Daoy (cell line): ENCODE measurements at places on chromosomes 1 and 21. TPM values are rescaled to one million over a fixed set of nuclear protein-coding genes. Genes with fewer than 3 reads are reported as not detected.

The SPAG17 gene
- not detected in 2 replicates for total RNA-seq

The INTS3 gene
- 31.0 and 34.6 TPM in 2 replicates for total RNA-seq

The NOS1AP gene
- total RNA-seq, result 0.06 TPM in 1 of 2 replicates, not detected in the other

The TFF2 gene
- not detected in 2 replicates for total RNA-seq

The AVPR1B gene
- total RNA-seq, result not detected in 2 replicates

The ZYG11A gene
- total RNA-seq, result 2.5 and 3.0 TPM in 2 replicates

DNA sequence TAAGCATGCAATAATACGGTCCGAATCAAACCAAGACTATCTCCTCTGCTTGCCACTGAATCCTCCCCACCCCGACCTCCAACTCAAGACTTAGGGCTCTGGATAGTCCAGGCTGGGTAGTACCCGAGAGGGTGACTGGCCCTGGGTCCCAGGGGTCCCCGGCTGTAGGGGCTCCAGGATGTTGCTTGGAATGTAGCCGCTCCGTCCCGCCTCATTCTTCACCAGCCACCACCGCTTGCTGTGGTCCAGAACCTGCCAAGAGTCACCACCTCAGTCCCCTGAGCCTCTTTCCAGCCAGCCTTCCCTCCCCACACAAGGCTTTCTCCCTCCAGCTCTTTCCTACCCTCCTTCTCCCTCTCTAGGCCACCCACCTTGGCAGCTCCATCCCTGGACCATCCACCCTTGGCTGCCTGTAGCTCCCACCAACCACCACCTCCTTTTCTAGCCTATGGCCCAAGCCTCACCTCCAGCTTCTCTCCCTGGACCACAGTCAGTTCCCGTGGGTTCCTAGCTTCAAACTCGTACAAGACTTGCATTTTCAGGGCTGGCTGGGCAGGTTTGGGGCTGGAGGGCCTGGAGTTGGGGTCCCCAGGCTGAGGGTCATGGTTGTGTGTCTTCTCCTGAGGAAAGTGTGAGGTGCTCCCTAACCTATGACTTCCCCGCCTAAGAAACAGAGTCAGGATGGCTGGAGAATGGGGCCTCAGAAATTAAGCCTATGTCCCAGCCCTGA is 10.9 kb upstream of the GSTM3 start:
- no peak for DNase-seq

- no peak for DNase-seq
These were observed 239.8 kb downstream of the ZNF648 start for GRCh38 chr1:181821701-181822100.

- peak; percentile 96 for DNase-seq
These were observed 85.7 kb downstream of the BRINP2 start for GRCh38 chr1:177256153-177257075.

- DNase-seq, result no peak
These were observed 17.9 kb downstream of the KRTAP10-1 start for GRCh38 chr21:44521928-44522752.

- peak; percentile 65 for DNase-seq
These were observed 506 bp downstream of the JUN start for GRCh38 chr1:58783090-58783992.

- peak; percentile 91 for DNase-seq
These were observed 14.0 kb upstream of the PODN start for GRCh38 chr1:53047737-53048736.

DNA sequence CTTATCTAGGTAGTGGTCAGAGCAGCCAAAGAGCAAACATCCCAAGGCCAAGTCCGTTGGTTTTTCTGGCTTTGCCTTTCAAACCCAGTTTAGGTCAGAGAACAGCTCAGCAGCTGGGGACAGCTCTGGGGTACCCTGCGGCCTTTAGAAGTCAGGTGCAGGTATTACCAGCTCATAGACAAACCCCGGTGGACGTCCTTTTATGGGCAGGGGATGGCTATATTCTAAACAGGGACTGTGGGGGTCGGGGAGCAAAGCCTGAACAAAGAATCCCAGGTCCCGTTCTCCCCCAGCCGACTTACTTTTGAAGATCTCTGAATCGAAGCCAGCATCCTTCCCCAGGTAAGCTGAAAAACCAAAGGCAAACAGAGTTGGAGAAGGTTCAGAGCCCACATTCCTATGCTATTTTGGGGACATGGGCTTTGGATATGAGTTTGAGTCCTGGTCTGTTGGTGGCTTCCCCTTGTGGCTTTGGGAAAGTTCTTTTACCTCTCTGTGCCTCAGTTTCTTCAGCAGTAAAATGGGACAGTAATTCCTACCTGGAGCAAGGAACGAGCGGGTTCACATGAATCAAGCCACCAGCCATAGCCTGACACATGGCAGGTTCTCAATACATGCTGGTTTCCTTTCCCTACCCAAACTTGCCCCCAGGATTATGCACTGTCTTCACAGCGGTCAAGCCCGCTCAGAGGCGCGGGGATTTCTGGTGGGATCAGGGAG is 16.6 kb downstream of the MYOM3 start:
- DNase-seq, result no peak

DNA sequence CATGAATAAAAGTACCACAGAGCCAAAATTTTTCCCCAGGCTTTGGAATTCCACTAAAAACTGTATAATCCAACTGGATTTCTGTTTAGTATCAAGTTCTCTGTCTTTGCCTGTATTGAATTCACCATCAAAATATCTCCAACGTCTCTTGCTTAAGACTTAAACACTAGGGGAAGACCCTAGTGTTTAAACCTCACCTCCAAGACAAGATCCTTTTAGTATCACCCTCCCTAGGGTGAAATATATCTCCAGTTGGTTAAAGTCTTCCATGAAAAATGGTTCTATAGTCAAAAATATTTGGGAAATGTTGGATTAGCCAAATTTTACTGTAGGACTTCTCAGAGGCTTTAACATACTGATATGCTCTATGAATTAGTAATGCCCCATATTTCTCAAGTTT is 8.1 kb upstream of the XCL1 start:
- DNase-seq, result no peak

- DNase-seq, result no peak
These were observed 57.7 kb upstream of the F3 start for GRCh38 chr1:94599095-94599813.
